ENCODE measurements at places on chromosomes 1 and 21.

- no peak for DNase-seq
These were observed 8.7 kb downstream of the PTCH2 start for GRCh38 chr1:44834328-44834727.

DNA sequence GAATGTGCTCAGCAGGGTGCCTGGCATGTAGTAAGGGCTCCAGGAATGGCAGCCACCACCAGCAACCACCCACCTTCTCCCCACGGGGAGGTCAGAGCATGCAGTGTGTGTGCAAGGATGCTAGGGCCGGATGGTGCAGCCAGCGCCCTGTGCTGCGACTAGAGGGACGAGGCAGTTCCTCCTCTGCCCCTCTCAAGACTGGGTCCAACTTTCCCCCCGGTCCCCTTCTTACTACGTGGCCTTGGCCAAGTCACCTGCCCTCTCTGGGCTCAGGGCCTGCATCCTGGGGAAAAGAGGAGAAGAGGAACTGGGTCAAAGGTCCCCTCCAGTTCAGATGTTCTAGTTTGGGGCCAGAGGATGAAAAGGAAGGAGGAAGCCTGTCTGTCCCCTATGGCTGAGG lies 71.6 kb upstream of the TARDBP start:
- DNase-seq: no peak

DNA sequence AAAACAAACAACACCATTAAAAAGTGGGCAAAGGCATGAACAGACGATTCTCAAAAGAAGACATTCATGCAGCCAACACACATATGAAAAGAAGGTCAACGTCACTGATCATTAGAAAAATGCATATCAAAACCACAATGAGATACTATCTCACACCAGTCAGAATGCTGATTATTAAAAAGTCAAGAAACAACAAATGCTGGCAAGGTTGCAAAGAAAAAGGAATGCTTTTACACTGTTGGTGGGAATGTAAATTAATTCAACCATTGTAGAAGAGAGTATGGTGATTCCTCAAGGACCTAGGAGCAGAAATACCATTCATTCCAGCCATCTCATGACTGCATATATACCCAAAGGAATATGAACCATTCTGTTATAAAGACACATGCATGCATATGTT lies 419.6 kb downstream of the NEGR1 start:
- no peak for DNase-seq

- DNase-seq: no peak
These were observed at the start of gene HENMT1 for GRCh38 chr1:108661030-108661609. HENMT1 (minus strand) TSS chr1:108661093; CDS start chr1:108659884, 1,209 bp downstream.

DNA sequence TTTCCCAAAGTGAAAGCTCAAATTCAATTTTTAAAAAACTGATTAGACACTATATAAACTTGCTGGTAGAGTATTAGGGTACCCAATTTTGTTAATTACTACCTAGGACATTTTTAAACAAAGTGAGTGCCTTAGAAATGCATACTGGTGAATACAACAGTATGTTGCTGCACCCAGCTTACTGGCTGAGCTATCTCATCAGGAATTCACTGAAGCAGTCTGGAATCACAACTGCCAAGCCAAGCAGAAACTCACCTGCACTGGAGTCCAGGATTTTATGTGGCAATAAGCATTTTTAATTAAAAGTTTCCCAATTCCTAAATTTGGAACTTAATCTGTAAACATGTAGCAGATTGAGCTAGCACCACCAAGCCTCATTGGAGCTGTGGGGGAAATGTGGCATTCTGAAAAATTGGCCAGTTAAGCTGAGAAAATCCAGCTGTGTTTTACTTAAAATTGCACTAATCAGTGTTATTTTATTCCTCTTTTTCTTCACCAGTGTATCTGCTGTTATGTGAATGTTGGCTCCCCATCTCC lies 61.8 kb downstream of the CLEC20A start:
- no peak for DNase-seq

GRCh38 chr1:210311726-210312493 lies 16.8 kb upstream of the HHAT start:
- no peak for DNase-seq

GRCh38 chr1:42170779-42171621 lies 6.5 kb upstream of the GUCA2A start:
- no peak for DNase-seq

GRCh38 chr1:171999756-172000155 lies 158.5 kb downstream of the DNM3 start:
- no peak for DNase-seq

DNA sequence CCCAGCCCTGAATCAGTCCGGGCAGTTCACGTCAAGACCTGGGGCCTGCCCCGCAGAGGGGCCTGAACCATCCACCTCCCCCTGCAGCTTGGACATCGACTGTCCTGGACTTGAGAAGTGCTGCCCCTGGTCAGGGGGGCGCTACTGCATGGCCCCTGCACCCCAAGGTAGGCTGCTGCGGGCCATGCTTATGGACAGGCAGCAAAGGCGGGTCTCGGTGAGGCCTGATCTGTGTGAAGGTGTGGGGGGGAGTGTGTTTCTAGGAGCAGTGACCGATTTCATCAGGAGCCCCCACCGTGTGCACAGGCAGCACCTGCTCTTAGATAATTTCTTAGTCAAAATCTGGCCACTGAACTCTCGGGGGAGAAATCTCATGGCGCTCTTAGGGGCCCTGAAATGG lies 13.0 kb downstream of the UMODL1 start:
- DNase-seq: no peak

DNA sequence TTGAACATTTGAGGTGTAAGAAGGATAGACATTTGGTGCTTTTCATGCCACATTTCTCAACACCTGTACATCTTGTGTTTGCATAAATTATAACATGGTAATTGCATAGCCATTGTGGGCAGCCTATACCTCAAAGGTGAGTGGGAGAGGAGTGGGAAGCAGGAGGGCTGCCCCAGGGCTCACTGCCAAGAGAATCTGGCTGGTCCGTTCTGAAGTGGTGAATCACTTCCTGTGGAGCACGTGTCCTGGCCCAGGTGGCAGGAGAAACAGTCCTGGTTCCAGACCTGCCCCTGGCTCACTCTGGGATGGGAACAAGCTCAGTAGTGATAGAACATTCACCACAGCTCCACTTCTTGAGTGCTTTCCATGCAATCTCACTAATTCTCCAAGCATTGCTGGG lies 11.6 kb upstream of the OLFML2B start:
- DNase-seq: no peak

All from substantia nigra (tissue), 51 donors.